ENCODE measurements at places on chromosomes 3 and 15. TPM values are rescaled to one million over a fixed set of nuclear protein-coding genes. Genes with fewer than 3 reads are reported as not detected.

GRCh38 chr3:195258449-195259153, 12.4 kb downstream of the XXYLT1 start:
- DNase-seq, result no peak

- DNase-seq, result no peak
Observed at GRCh38 chr15:59632714-59633113, 21.1 kb downstream of the GCNT3 start.

GRCh38 chr3:38454178-38454883, 641 bp downstream of the ACVR2B start:
- DNase-seq, result no peak

GRCh38 chr15:74432968-74433591, 678 bp downstream of the SEMA7A start:
- DNase-seq, result no peak

- no peak for DNase-seq
Observed at GRCh38 chr15:84991014-84991712, 9.5 kb downstream of the PDE8A start.

DNA sequence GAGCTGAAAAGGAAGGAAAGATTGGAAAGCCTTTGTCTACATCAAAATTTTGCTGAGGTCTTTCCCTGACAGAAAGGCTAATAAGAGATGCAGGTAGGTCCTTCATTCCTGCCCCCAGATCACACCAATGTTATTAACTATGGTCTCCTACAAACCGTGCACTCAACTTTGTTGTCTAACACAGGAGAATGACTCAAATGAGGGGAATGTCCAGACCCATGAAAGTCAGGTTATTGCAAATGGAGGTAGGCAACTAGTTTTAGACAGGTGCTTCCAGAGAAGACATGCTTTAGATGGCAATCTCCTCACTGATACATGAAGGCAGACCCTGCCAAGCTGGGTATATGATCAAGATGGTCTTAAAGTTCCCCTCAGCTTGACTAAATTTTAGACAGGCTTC, 51.0 kb downstream of the NFKBIZ start:
- no peak for DNase-seq

DNA sequence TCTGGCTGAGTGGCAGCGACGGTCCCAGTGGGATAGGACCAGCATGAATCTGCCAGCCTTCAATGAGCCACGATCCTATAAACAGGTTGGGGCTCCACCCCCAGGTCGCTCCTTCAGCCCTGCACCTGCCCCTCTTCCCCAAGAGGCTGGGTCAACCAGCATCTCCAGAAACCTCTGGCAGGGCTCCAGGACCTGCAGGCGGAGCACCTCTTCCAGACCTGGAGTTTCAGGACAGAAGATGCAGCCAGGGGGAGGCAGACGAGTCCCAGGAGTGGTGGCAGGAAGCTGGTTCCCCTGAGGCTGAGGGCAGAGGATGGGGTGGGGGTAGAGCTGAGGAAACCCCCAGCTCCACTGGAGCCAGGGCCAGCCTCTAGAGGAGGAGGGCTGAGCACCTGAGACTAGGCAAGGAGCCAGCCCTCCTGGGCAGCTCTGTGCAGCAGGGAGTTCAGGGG, at the start of gene PLA2G4D:
PLA2G4D (minus strand) TSS at position 51 of the 452 bp plus-strand sequence. CDS start 103 bp downstream, outside the sequence.
- DNase-seq, result no peak

DPPA2 gene
- not detected for total RNA-seq

ACSBG1 gene
- 0.14 TPM for total RNA-seq

GOLGA8T gene
- 0.65 TPM for total RNA-seq

TEX55 gene
- total RNA-seq, result not detected

LRRC31 gene
- total RNA-seq, result not detected

All from Right ventricle myocardium inferior (tissue), 1 donor.